ENCODE measurements at places on chromosomes 3 and 15. TPM values are rescaled to one million over a fixed set of nuclear protein-coding genes. Genes with fewer than 3 reads are reported as not detected.

GRCh38 chr3:46895204-46895660 is 17.7 kb downstream of the PTH1R start:
- no peak overlapping the region for H3K4me3 ChIP-seq
- no peaks in the 10 kb centered on the region for H3K36me3 ChIP-seq
- H3K4me1 ChIP-seq = no peaks in the 10 kb centered on the region
- no peak overlapping the region for H3K27ac ChIP-seq
- peak; percentile 87 for DNase-seq
- H3K27me3 ChIP-seq = peaks cover 51% of the 10 kb centered on the region

- H3K4me3 ChIP-seq = no peak overlapping the region
- H3K27me3 ChIP-seq = no peaks in the 10 kb centered on the region
- peaks cover 3% of the 10 kb centered on the region for H3K4me1 ChIP-seq
- H3K36me3 ChIP-seq = no peaks in the 10 kb centered on the region
Observed at GRCh38 chr3:35670408-35670965, 31.2 kb downstream of the ARPP21 start.

DNA sequence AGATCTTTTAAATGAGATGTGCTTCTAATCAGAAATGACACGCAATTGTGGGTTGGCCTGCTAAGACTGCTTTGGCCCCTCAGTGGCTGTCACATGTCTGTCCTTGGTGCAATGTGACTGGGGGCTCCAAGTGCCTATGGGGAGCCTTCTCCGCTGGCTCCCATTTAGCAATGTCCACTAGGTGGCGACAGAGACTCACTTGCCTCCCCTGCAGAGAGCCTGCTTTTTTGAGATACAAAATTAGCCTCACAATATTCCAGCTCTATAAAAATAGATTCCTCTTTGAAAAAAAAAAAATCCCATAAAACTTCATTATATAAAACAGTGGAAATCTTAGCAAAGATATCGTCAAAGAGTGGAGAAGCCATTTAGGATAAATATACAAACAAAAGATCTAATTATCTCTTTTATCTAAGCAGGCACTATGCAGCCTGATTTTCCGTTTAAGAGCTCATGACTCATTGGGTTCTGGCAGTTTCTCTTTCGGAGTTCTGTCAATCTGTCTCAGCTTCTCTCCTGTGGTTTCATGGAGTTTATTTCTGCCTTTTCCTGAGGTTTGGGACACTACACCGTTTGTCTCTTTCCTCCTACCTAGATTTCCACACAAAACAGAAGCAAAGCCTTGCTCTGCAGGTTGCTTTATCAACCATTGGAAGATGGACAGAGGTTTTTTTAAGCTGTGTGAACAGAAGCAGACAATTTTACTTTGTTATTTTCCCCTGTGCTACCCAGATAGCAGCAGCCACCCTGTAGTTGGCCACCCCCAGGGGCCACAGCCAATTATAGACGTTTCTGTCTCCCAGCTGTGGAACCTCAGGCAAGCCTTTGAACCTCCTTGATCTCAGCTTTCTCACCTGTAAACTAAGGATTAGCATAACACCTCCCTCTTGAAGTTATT is 68.4 kb upstream of the TNFAIP8L3 start:
- H3K4me3 ChIP-seq = no peak overlapping the region
- H3K4me1 ChIP-seq = peaks cover 2% of the 10 kb centered on the region
- DNase-seq = peak; percentile 81
- peaks cover 17% of the 10 kb centered on the region for H3K27me3 ChIP-seq
- H3K27ac ChIP-seq = no peak overlapping the region

The TF gene
- total RNA-seq = 0.34 TPM

- H3K27ac ChIP-seq = no peak overlapping the region
- H3K4me1 ChIP-seq = no peaks in the 10 kb centered on the region
- no peak overlapping the region for H3K4me3 ChIP-seq
- H3K36me3 ChIP-seq = no peaks in the 10 kb centered on the region
- no peak for DNase-seq
Observed at GRCh38 chr3:65112751-65113300, 425.0 kb upstream of the ADAMTS9 start.

The CSPG4 gene
- total RNA-seq = not detected

DNA sequence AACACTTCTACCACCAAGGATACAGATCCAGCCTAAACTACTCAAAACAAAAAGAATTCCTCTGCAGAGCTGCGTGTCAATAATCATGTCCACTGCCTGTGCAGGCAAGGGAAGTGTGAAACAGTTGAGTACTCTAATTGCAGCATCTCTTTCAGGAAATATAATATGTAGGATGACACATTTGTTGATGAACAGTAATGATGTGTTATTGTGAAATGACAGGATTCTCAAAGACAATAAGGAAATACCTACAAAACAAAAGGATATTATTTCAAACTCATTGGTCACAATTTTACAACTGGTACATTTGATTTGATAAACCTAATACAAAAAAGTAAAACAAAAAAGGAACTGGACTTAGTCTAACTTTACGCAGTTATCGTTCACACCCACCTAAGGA is 4.4 kb downstream of the SPG11 start:
- peaks cover 41% of the 10 kb centered on the region for H3K36me3 ChIP-seq
- no peak overlapping the region for H3K4me3 ChIP-seq
- H3K27me3 ChIP-seq = no peaks in the 10 kb centered on the region
- no peak for DNase-seq
- peaks cover 39% of the 10 kb centered on the region for H3K4me1 ChIP-seq

The SNTN gene
- total RNA-seq = not detected

The CRYBG3 gene
- 4.9 TPM for total RNA-seq

The KIAA1143 gene
- 36.6 TPM for total RNA-seq

The SNUPN gene
- 28.5 TPM for total RNA-seq

DNA sequence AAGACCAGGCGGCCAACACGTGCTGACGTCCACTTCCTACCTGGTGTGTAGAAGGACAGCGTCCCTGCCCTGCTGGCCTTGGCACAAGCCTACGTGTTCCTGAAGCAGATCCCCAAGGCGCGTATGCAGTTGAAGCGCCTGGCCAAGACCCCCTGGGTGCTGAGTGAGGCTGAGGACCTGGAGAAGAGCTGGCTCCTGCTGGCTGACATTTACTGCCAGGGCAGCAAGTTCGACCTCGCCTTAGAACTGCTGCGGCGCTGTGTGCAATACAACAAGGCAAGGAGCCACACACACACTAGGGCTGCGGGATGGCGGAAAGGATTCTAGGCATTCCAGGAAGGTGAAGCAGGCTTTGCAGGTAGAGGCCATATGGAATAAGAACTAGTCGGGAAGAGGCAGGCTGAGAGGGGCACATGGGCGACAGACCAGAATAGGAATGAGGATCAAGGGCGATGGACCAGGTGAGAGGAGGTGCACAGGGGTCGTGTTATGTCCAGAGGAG is 15.9 kb downstream of the CSRNP1 start:
- H3K4me1 ChIP-seq = peaks cover 33% of the 10 kb centered on the region
- no peak overlapping the region for H3K27ac ChIP-seq
- no peak for DNase-seq
- H3K36me3 ChIP-seq = peaks cover 24% of the 10 kb centered on the region
- H3K4me3 ChIP-seq = no peak overlapping the region

The ADAMTS9 gene
- total RNA-seq = not detected

The CTXN2 gene
- not detected for total RNA-seq

DNA sequence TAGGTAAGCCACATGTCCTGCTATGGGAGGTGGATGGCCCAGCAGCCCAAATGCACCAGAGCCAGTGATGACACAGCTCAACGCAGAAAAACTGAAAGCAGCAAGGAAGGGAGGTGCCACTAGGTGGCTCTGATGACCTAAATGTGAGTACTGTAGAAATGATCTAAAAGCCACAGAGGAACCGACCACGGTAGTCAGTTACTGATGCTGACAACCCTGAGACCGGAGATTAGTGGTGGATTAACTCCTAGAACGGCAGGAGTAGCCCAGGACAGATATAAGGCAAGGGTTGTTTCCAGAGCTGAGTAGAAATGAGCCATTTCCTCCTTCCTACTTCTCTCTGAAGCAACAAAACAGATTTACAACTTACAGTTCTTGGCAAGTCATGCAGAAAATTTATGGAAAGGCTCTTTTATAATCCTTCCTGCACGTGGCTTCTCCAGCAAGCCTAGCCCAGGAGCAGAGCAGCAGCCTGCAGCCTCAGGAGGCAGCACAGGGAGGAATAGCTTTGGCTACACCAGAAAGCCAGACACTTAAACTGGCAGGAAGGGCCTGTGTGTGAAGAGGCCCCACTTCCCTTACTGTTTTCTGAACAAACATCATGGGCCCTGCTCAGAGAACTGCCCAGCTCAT is 13.1 kb downstream of the FBXL22 start:
- no peaks in the 10 kb centered on the region for H3K27me3 ChIP-seq
- H3K27ac ChIP-seq = peak overlapping the region; percentile 91
- H3K4me1 ChIP-seq = peaks cover 32% of the 10 kb centered on the region
- no peak overlapping the region for H3K4me3 ChIP-seq
- peak; percentile 93 for DNase-seq

DNA sequence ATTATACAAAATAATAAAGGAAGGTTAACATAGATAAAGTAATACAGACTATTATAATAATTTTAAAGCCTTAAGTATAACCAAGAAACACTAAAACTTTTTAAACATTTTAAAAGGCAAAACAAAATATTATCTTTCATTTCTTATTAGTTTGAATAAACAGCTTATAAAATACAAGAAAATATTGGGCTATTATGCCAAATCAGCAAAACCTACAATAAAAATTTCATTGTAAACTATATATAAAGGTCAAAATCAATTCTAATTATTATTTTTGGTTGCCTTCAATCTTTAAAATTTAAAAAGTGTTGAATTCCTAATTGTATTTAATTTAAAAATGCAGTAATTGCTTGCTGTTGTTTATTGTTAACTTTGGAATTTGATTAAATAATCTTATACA is 430.0 kb downstream of the ROBO1 start:
- H3K27me3 ChIP-seq = no peaks in the 10 kb centered on the region
- H3K4me3 ChIP-seq = no peak overlapping the region
- H3K4me1 ChIP-seq = no peaks in the 10 kb centered on the region
- no peak for DNase-seq
- no peak overlapping the region for H3K27ac ChIP-seq

- no peaks in the 10 kb centered on the region for H3K36me3 ChIP-seq
- H3K27ac ChIP-seq = no peak overlapping the region
- no peaks in the 10 kb centered on the region for H3K27me3 ChIP-seq
- no peaks in the 10 kb centered on the region for H3K4me1 ChIP-seq
- H3K4me3 ChIP-seq = no peak overlapping the region
- no peak for DNase-seq
Observed at GRCh38 chr3:159482241-159482993, 506.2 kb upstream of the IL12A start.

- H3K27ac ChIP-seq = no peak overlapping the region
- no peak for DNase-seq
- peaks cover 7% of the 10 kb centered on the region for H3K27me3 ChIP-seq
Observed at GRCh38 chr3:146470425-146470990, 1.1 kb upstream of the PLSCR2 start.

The RASL12 gene
- not detected for total RNA-seq
